Pancreas (tissue), 10 donors: ENCODE measurements at places on chromosomes 5 and 9.
A peak's percentile ranks its signal among the peaks of the same experiment; 100 is the strongest.

GRCh38 chr5:159179529-159180305 is 29.6 kb downstream of the RNF145 start:
- DNase-seq: no peak

- no peak for DNase-seq
Measured at GRCh38 chr9:84385386-84386040, 45.0 kb upstream of the SLC28A3 start.

DNA sequence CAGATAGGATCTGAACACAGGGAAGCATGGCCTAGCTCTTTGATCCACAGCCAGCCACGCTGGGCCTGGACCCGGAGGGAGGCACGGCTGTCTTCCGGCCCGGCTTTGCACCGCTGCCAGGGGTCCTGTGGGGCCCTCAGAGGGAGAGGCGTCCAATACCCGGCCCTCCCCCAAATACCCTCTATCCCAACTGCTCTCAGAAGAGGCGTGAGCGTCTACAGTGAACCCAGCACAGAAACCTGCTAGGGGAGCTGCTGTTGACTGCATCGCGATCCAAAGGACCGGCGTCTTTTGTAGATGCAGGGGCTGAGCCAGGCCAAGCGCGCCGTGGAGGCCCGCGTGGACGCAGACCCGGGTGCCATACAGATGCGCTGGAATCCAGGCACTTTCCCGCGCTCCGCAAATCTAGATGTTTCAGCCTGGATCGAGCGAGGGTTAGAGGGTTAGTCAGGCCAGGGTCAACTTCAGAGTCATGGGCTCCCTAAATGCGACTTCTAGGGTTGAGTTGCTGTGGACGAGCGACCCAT is 1.1 kb upstream of the TCF7 start:
- no peak for DNase-seq

DNA sequence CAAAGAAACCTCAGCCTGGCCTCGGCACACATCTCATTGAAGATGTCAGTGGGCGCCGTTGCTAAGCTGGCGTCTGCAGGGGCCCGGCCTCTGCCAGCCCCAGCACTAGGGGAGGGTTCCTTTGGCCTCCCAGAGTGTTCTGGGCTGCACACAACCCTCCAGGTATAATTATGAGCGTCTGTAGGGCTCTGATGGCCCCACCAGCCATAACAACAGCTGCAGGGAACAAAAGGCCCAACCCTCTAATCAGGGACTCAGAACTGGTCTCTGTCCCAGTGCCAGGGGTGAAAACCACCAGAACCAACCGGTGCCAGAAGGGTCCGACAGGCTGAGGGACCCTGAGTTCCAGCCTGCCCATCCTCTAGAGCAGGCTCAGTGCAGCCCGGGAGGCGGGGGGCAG is 39.5 kb upstream of the SLC12A7 start:
- no peak for DNase-seq

DNA sequence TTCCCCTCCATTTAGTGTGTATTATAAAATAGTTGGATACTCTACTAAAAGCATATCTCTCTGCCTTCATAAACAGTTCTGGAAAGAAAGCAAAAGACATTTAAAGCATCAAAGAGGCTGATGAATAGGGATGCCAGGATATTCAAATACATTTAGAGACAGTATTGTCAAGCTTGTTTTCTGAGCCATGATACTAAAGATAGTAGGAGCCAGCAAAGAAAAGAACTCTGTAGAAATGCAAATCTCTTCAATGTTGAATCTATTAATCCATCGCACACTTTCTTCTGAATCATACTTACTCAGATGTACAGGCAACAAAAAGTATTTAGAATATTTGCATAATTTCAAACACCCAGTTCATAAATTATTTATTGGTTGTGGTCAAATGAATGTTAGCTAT is 207.1 kb upstream of the MEF2C start:
- no peak for DNase-seq

DNA sequence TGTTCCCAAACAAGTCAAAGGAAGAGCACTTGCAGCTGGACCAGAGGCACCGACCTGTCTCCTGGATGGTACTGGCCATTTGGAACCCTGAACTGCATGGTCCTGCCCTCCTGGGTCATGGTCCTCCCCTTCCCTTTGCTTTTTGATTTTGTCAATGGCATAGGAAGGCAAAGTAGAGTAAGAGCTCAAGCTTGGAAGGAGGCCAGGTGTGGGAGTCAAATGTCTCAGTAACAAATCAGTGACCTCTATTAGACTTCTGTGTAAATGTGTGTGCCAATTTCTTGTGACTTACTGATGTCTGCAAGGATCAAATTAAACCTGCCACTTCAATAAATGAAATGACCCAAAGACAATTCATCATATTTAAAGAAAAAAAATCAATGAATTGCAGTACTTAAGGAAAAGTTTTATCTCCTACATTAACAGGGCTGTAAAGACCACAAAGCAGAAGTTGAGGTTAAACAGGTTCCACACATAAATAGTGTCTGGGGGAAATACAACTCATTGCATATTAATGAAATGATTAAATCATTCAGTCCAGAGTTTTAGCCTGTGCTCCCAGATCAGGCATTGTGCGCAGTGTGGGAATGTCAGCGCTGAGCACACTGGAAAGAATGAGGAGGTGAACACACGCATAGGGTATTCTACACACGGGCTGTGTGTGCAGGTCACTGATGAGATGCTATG is 32.7 kb downstream of the OSMR start:
- DNase-seq: no peak

- no peak for DNase-seq
Measured at GRCh38 chr5:133341915-133342710, 270.2 kb downstream of the FSTL4 start.

- no peak for DNase-seq
Measured at GRCh38 chr5:173065155-173065554, 9.0 kb downstream of the CREBRF start.

DNA sequence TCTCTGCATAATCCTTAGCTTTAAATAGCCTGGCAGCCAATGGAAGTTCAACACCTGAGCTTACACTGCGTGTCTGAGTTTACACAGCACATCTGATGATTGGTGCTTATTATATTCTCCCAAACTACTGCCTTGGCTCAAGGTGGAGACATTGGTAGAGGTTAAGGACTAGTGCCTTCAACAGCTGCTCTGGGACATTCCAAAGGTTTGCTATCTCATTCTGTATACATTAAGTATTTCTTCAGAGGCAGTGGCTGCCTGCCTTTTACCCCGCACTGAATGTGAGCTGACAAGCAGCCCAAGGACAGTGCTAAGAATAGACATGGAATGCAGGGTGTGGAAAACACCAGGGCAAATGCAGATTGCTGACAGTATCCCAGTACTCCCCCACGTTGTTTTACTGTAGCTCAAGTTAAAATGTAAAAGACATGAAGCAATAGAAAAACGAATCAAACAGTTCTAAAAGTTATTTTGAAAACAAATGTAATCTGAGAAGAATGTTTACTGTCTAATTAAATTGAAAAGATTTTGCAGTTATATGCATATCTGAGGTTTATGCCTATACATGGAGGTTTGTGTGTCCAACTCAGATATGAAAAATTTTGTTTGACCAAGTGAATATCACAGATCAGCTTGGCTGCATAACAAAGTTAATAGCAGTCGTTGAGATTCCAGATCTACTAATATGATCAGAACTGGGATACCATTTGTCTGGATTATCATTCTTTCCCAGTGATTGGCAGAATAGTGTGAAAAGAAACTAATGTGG is 1.8 kb downstream of the HSPB3 start:
- peak; percentile 58 for DNase-seq

DNA sequence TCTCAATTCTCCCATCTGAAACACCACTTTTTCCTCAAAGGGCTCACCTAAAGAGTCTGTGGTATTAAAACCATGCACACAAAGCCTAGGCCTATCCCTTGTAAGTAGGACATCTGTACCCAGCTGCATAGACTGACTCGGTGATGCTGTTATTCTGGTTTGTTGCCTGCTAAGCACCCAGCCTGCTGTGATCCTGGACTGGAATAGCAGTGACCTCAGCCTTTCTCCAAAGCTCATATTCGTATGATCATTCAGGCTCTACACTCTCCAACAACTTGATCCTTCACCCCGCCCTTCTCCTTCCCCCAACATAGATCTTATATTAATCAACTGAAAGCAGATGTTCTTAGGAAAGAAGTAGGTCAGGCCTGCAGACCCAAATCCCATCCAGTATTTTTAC is 81.4 kb upstream of the WWC1 start:
- no peak for DNase-seq

- DNase-seq: no peak
Measured at GRCh38 chr9:14935964-14936363, 25.7 kb upstream of the FREM1 start.

DNA sequence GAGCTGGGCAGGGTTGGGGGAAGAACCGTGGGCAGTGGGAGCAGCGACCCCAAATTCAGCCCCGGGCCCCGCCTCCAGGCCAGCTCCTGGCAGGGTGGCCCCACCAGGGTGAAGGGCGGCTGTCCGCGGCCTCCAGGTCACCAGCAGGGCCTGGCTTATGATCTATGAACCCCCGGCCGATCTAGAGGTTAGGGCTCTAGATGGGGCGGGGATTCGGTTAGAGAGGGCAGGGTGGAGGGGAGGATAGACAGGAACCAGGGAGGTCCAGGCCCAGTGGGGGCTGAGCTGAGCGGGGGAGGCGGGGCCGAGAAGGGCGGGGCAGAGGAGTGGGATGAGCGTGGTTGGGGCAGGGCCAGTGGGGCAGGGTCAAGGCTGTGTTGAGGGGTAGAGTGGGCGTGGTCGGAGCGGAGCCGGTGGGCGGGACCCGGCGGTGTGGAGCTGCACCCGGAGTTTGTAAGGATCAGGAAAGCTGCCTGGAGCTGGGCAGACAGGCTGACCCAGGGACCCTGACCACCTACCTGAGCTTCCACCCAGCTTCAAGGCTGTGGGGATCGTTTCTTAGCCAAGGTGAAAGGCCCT is 29.3 kb upstream of the OBP2B start:
- DNase-seq: peak; percentile 84

DNA sequence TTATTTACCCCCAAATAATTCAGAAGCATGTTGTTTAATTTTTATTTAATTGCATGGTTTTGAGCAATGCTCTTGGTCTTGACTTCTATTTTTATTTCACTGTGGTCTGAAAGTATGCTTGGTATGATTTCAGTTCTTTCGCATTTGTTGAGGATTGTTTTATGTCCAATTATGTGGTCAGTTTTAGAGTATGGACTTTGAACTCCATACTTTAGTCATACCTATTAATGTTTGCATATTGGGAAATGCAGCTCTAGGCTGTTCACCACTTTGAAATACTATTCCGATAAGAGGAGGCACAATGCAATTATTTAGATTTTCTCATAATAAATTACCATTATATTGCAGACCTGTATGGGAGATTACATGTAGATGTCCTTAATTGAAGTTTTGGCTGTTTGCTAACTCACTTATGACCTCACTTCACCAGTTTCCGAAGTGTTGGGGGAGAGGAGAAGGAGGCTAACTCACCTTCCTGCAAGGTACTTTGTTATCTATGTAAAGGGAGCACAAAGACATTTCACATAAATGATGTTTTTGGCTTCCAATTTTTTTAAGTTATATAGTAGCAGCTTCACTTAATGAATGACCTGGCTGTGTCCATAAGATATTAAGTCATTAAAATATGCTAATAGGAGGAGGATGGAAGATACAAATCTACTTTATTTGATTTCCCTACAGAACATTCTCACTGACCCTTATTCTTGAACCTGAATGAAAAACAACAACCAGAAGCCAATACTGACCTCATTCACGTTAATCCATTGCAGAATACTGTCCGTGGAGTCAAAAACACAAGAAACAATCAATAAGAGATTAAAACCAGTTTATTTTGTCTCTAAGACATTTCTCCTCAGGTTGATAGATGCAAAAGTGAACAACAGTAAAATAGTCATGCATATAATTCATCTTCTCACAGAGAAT is 970.3 kb upstream of the ARRDC3 start:
- no peak for DNase-seq

DNA sequence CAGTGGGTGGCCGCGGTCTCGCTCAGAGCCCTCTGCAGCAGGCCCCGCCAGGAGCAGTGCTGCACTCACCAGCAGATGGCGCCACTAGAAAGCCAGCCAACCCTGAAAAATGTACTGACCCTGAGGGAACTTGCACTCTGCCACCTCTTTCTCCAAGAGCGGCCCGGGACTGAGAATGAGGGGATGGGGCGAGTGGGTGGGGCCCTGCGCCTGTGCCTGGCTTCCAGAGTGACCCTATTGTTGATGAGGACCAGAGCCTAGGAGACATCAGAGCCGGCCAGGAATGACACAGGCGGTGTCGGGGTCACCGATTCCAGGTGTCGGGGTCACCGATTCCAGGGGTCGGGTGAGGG is 2.9 kb upstream of the IL17B start:
- peak; percentile 46 for DNase-seq

- no peak for DNase-seq
Measured at GRCh38 chr9:9961487-9961886, 651.3 kb downstream of the PTPRD start.

DNA sequence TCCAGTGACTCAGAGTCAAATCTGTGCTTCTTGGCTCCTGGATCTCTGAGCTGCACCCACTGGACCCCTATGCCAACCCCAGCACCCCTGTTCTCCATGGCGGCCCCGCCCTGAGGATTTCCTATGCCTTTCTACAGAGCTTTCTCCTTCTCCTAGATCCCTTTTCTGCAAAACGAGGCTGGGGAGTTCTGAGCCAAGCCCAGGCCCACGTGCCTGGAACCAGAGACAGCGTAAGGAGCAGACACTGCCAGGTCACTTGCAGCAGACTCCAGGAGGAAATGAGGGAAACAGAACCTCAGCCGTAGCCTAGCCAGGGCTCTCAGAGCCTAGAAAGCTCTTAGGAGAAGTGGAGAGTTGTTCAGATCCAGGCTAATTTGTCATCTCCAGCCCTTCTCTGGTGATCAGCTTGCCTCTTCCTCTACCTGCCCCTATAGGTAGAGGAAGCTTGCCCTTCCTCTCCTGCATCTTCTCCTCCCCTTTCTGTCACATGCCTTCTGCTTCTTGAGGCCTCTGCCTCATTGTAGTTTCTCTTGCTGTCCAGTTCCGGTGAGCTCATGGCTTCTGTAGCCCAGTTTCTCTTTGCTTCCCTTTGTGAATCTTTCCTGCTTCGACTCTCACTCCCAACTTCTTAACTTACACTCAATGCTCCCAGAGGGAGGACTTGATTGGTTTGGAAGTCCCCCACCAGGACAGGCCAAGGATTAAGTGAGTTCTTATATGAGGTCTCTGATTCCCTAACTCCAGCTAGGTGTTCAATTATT is 163.4 kb downstream of the RGS3 start:
- DNase-seq: no peak

DNA sequence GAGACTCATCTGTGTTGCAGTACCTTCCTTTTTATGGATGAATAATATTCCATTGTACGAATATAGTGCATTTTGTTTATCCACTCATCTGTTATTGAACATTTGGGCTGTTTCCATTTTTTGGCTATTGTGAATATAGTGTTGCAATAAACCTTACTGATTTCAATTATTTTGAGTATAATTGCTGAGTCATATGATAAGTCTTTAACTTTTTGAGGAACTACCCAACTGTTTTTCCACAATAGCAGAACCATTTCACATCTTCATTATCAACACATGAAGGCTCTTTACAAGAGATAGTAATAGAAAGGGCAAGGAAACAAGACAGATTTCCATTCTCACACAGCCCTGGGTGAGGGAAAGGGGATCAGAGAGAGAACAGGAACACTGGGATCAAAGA is 329.2 kb downstream of the RAB3C start:
- DNase-seq: no peak
